GM18507 (cell line): ENCODE measurements at places on chromosomes 11 and 22.

DNA sequence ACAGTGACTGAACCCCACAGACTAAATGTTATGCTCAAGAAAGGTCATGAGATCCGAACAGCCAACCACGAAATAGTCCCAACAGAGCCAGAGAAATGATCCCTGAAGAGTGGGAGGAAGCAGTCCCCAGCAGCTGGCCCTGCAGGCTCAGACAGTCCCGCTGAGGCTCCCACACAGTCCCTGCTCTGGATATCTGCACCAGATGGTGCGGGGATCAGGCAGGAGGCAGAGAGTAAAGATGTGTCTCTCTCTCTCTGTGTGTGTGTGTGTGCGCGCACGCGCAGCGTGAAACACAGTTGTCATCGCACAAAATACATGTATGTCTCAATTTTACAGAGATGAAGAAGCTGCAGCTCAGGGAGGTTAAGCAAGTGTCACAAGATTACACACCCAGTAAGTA is 27.9 kb downstream of the GUCY1A2 start:
- DNase-seq = no peak

DNA sequence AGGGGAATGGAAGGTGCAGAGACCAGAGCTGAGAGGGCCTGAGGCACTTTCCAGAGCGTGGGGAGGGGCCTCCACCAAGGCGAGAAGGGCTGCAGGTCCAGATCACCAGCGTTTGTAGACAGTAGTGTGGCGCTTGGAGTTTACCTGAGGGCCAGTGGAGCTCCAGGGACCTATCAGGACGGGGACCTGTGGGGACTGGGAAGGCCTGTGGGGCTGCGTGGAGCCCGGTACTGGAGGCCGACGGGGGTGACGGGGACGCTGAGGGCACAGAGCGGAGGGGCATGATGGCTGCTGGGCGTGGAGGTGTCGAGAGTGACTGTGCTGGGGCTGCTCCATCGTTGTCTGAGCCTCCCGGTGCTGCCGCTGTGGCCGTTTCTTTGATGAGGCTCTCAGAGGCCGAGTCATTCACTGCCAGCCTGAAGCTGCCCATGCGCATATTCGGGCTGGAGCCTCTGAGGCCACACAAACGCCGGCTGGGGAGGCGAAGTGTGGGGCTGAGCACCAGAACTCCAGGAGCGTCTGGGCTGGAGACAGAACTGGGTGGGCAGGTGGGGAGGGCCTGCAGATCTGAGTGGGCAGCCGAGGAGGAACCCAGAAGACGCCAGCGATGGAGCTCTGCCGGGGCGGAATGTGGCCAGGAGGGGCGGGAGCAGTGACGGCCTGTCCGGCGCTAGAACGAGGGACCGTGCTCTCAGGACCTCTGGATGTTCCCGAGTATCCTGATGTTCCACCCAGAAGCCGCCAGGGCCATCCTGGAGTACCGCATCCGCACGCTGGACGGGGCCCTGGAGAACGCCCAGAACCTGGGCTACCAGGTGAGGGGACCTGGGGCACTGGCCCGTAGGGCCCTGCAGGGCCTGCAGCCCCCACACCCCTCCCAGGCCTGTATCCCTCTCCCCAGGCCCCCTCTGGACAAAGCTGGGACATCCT is 2.6 kb downstream of the PGGHG start:
- no peak for DNase-seq

GRCh38 chr11:129427376-129427775 is 51.7 kb downstream of the BARX2 start:
- no peak for DNase-seq

DNA sequence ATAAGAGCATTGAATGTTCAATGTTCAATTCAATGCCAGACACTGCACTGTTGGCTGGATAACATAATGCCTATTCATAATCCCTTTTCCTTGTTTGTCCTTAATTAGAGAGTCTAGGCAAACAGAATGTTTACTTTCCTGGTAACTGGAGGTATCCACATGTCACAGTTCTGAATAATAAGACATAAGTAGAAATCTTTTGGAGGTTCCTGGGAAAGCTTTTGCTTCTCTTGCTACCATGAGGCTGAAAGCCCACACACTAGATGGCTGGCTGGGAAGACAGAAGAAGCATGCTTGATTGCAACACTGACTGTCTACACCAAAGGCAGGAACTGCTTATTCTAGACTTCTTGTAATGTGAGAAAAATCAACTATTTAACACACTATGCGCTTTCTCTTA is 79.5 kb downstream of the GAB2 start:
- DNase-seq = no peak
